ENCODE measurements at places on chromosomes 3 and 15.

GRCh38 chr15:81199031-81199779 lies 2.5 kb downstream of the IL16 start:
- DNase-seq = no peak

DNA sequence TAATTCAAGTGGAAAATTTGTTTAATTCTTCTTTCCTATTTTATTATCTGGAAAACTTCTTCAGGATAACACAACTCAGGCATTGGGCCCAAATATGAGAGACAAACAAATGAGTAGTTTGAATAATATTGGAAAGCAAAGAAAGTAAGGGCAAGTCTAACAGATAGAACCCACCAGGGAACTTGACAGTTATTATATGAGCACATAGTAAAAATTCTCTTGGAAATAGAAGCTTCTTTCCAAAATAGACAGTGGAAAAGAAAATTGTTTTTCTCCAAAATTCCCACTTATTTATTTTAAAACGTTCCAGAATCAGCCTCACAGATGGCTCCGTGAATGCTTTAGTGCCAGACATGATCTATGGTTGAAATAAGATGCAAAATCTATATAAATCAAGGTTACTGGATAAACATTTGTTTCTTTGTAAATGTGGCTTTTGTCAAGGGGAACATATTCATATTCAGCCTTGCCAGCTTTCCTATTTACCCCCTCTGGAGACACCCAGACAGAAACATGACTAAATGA lies 23.9 kb downstream of the LDHAL6B start:
- DNase-seq = no peak

DNA sequence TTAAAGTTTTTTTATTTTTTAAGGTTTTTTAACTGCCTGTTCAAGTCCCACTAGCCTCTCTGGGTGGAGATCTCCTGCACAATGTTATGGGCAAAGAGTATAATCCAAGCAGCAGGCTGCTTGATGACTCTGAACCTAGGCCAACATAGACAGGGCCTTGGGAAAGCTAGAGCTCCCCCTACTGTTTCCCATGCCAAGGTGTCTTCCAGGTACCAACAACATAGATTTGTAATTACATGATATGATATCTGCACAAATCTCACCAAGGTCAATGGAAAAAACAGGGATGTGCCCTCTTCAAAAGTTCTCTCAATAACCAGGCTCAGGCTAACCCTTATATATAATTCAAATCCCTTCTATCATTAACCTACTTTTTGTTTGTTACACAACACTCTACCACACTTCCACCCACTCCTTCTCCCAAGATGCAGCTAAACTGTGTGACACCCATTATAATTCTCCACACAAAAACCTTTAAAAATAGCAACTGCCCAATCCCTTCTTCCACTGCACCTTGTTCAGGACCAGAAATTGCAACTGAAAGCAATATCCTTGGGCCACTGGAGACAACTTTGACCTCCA lies 43.8 kb downstream of the RBM15B start:
- peak; percentile 34 for DNase-seq

- DNase-seq = no peak
These were observed 113.2 kb upstream of the ALDH1A3 start for GRCh38 chr15:100766243-100767000.

DNA sequence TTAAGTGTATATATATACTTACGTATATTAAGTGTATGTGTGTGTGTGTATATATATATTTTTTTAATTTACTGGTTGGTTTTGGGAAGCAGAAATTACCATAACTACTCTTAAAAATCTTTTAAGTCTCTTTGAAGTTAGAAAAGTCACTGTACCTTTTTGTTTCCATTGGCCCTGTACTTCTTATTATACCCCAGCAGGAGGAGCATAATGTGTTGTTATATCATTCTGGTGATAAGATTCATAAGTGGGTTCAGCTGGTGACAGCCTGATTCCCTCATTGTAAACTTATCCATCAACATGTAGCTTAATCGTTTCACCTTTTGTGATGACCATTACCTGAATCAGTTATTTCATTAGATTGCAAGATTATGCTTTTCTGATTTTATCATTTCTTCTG lies 30.8 kb downstream of the MLH1 start:
- no peak for DNase-seq

GRCh38 chr15:76347482-76348055 lies 11.0 kb downstream of the ISL2 start:
- no peak for DNase-seq

DNA sequence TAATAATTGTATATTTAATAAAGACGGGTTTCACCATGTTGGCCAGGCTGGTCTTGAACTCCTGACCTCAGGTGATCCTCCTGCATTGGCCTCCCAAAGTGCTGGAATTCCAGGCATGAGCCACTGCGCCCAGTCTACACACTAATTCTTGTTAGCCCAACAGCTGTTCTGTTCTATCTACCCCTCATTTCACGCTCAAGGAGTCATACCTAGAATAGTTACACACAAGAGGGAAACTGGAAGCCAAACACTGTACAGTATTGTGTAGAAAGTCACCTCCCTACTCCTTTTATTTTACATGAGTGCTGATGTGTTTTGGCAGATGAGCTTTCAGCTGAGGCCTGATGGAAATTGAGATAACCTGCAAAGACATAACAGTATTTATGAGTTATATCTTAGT lies 13.4 kb upstream of the CTDSPL2 start:
- no peak for DNase-seq

Data from stimulated activated naive CD8-positive, alpha-beta T cell treated with anti-CD3 and anti-CD28 coated beads, Interleukin-15, Interleukin-2, amounts not matched to agents 100 U/mL and 50 U/mL, for 24 hours (primary cell).